ENCODE measurements at places on chromosomes 4 and X.

- no peak for DNase-seq
These were observed 465.4 kb downstream of the FAT4 start for GRCh38 chr4:125780164-125780563.

DNA sequence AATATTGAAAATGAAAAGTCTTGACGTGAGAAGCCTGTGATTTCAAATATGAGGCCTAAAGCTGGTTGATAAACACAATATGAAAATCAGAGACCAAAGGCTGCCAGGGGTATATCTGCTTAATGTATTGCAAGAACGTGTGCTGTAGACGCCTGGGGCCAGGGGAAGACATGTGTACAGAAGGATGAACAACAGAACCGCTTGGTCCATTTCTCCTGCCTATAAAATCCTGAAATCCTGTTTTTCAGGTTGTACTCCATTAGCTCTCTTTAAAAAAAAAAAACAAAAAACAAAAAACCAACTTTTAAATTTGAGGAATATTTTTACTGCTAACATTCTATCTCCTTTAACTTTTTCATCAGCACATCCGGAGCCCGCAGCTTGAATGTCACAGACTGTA is 109.2 kb downstream of the STOX2 start:
- no peak for DNase-seq

DNA sequence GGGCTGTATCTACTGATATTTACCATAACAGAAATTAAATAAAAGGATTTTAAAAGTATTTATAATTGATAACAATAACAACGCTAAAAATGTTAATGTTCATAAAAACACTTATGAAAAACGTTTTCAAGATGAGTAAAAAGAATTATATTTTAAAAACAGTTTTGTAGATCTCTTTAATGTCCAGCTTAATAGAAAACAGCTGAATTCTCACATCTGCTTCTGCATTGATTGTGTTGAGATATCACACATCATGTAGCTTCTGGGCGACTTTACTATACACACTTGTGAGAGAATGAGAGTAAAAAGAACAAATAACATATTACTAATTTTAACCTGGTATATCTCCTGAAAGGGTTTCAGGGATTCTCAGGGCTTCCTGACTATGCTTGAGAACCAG is 83.6 kb downstream of the NCAPG start:
- DNase-seq: no peak

GRCh38 chr4:16001484-16001858 is 38.5 kb upstream of the FGFBP2 start:
- DNase-seq: peak; percentile 19

DNA sequence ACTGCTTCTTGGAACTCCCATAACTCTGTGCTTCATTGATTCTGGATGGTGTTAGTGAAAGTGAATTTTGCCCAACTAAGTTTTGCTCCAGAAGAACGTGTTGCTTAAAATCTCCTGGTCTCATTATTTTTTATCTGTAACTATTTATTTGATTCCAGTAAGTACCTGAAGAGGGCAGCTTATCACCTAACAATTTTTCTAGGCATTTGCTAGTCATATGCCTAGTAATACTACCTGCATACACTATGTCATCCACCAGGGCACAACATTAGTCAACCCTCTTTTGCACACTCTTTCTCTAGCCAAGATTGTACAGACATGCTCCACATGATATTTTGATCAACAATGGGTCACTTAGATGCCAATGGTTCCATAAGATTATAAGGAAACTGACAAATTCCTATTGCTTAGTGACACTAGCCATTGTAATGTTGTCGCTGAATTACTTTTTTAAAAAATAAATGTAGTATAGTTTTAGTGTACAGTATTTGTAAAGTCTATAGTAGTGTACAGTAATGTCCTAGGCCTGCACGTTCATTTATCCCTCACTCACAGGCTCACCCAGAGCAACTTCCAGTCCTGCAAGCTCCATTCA is 499.9 kb upstream of the AADAT start:
- DNase-seq: no peak

DNA sequence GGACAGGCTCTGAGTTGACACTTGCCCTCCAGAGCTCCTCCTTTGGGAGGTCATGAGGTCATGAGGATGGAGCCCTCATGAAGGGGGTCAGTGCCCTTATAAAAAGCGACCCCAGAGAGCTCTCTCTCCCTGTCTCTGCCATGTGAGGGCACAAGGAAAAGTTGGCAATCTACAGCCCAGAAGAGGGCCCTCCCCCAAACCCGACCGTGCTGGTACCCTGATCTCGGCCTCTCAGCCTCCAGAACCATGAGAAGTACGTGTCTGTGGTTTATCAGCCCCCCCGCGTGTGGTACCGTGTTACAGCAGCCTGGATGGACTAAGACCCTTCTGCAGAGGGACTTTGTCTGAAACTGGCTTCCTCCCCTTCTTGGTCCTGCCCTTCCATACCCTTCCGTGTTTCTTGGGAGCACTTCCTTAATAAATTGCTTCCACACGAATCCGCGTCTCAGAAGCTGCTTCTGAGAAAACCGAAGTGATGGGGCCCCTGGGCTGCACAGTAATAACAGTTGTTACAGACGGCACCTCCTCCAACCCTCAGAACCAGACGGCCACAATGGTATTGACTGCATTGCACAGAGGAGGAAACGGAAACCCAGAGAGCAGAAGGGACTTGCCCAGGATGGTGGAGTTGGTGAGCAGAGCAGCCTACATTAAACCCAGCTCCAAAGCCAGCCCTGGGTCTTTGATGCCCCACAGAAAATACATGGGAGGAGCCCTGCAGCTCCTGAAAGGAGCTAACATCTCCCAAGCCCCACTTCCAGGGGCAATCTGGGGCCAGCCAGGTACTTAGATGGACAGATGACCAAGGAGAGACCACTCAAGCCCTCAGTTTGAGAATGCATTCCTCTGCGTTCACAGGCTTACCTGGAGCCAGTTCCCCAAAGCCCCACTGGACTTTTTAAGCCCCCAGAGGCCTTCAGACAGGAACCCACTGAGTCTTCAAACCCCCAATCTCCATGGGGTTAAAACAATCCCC is 242.7 kb downstream of the BCOR start:
- DNase-seq: peak; percentile 59

DNA sequence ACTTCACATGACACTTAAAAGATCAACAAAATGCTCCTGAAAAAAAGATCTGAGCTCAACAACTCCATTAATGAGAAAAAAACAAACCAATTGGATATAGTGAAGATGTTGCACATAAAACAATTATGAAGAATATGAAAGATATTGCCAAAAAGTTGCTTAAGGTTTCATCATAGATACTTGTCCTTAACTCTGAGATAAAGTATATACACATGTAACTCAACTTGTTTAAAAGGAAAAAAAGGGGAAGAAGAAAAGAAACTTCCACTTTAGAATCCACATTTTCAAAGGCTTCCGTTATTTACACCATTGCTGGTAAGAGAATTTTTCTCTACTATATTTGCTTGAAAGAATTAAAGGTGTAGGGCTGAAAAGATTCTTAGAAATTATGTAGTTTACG is 2.7 kb downstream of the AFAP1 start:
- no peak for DNase-seq

DNA sequence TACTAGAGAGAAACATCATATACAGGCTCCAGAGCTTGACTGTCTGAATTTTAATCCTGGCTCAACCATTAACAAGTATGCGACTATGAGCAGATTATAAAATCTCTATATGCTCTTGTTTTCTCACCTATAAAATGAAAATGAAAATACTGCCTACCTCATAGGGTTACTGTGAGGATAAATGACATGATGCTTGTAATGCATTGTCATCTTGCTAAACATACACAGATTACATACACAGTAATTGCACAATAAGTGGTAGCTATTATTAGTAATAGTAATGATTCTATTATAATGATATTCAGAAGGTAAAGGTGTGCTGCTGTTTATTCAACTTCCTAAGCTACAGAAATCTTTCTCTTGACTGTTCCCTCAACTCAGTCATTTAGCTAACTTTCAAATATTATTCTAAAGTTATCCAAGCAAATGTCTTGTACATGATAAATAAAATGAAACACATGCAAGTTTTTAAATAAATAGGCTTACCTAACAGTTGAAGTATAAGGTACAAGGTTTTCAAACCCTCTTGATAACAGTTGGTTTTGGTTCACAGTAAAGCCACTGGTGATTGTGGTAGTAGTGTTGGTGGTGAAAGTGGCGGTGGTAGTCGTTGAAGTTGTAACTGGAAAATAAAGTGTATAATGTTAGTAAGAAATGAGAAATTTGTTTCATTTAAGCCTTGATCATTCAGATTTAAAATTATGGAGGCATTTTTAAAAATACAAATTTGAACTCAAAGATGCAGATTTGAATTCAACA is 38.9 kb downstream of the NUP62CL start:
- DNase-seq: no peak

- DNase-seq: no peak
These were observed 46.4 kb downstream of the GPAT3 start for GRCh38 chr4:83582289-83582785.

GRCh38 chr4:106208481-106209460 is 107.2 kb downstream of the TBCK start:
- no peak for DNase-seq

- DNase-seq: no peak
These were observed 117.0 kb downstream of the CBLL2 start for GRCh38 chrX:22389556-22390179.

- no peak for DNase-seq
These were observed 6.1 kb downstream of the UBQLN2 start for GRCh38 chrX:56569378-56570057.

GRCh38 chr4:67124716-67125115 is 420.6 kb downstream of the CENPC start:
- no peak for DNase-seq

- no peak for DNase-seq
These were observed 5.5 kb downstream of the ARHGAP36 start for GRCh38 chrX:131063613-131064012.

- no peak for DNase-seq
These were observed 140.0 kb downstream of the FMR1NB start for GRCh38 chrX:148120999-148121623.

DNA sequence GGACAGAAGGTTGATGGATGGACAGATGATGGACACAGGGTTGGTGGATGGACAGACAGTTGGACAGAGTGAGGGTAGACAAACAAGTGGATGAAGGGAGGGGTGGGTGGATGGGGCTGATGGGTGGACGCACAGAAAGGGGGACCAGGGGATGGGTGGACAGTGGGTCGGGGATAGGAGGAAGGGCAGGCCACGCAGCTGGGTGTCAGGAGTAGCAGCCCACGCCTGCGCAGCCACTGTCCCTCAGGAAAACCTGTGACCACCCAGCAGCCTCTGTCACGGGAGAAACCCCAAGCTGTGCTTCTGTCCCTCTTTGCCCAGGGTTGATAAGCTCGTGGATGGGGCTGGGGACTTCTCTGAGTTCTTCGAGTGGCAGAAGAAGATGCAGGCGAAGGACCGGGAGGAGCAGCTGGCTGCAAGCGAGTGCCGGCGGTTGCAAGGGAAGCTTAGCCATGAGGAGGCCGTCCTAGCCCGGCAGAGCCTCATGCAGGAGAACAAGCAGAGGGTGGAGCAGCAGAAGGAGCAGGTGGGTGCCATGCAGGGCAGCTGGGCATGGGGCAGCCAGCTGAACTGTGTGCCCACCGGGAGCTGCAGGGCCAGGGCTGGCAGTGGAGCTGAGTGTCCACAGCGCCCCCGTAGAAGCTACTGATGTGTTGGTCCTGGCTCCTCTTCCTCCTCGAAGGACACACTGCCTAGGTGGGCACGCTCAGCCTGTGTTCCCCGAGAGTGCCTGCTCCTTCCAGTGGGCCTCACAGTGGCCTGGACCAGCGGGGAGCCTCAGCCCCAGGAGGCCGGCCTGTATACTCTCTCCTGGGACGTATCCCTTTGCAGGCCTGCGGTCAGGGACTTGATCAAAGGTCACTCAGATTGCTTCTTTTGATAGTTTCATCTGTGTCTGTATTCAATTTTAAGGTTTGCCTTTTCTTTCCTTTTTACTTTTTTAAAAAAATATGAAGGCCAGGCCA is 16.8 kb upstream of the RNF4 start:
- no peak for DNase-seq

GRCh38 chrX:148599404-148599803 is 99.0 kb downstream of the AFF2 start:
- no peak for DNase-seq

DNA sequence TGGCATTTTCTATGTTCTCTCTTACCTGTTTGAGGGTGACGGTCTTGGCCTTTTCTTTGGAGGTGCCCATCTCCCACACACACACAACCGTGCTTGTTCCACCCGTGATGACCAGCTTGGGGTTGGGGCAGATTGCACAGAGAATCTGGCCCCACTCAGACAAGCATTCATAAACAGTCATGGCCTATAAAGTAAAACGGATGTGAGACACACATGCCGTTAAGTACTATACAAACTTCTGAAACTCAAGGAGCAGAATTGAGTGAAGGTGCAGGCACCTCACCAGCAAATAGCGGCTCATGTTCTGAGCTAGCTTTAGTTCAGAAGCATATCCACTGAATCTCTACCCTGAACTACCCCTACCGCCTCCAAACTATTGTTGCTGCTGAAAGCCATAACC is 107.6 kb downstream of the CDS1 start:
- DNase-seq: no peak

DNA sequence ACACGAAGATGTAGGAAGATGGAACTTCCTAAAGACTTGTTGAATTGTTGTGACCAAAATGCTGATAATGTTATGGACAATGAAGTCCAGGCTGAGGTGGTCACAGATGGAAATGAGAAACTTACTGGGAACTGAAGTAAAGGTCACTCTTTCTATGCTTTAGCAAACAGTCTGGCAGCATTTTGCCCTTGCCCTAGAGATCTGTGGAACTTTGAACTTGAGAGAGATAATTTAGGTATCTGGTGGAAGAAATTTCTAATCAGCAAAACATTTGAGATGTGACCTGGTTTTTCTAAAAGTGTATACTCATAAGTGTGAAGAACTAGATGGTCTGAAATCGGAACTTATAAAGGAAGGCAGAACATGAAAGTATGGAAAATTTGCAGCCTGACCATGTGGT is 1785.9 kb downstream of the PCDH7 start:
- DNase-seq: no peak

- no peak for DNase-seq
These were observed 7.1 kb downstream of the SLC49A3 start for GRCh38 chr4:681736-682451.

DNA sequence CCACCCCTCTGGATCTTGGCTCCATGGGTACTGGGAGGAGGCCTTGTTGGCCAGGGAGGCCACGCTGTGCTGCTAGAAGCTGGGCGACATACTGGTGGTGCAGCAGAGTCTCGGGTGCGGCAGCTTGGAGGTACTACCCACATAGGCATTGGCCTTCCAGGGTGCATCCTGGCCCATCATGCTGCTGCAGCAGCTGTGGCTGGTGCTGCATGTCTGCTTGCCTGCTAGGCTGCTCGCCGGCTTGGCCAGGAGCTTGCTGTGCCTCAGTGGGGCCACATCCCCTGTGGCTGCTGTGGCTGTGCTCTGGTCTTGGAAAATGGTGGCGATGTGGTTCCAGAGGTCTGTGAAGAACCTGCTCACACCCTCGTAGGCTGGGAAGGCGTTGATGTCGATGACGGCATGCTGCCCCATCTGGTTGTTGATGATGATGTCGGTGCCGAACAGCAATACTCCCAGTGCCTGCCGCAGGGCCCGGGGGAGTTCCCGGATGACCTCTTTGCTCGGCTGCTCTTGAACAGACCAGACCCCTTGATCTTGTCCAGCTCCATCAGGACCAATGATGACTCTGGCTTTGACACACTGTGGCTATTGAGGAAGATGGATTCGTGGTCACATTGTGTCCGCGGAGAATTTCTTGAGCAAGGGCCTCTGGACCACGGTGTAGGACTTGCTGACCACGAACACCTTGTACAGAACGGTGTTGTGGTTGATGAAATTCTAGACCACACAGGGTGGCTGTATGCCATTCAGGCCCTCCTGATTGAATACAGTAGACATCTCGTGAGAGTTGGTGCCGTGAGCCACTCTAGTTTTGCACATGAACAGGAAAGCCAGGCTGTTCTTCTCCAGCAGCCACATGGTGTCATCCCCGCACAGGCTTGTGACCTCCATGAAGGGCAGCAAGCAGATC is 11.8 kb downstream of the RBM10 start:
- DNase-seq: no peak

All from stimulated activated CD4-positive, alpha-beta T cell treated with anti-CD3 and anti-CD28 coated beads, Interleukin-4, amount 100 ng/mL, for 1 hour (primary cell).